Breast epithelium (tissue), 4 donors: ENCODE measurements at places on chromosomes 11 and 22. TPM values are rescaled to one million over a fixed set of nuclear protein-coding genes. Genes with fewer than 3 reads are reported as not detected.

DNA sequence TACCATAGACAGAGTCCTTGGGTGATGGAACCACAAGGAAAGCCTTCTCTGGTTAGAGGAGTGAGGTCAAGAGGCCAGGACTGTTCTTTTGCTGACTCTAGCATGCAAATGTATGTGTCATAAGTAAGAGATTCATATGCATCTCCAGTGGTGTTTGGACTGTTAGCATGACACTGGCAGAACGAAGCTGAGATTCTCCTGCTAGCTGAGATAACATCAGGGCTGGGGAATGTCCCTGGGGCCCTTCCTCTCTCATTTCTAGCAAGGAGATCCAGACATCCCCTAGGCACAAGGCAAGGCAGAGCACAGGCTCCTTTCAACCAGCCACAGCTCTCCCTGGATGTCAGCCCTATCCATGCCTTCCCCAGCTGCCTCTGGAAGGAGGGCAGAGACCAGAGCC is 711.3 kb downstream of the OPCML start:
- H3K27ac ChIP-seq, result no peak overlapping the region
- DNase-seq, result no peak
- no peaks in the 10 kb centered on the region for H3K36me3 ChIP-seq
- H3K4me3 ChIP-seq, result no peak overlapping the region
- H3K27me3 ChIP-seq, result no peaks in the 10 kb centered on the region

DNA sequence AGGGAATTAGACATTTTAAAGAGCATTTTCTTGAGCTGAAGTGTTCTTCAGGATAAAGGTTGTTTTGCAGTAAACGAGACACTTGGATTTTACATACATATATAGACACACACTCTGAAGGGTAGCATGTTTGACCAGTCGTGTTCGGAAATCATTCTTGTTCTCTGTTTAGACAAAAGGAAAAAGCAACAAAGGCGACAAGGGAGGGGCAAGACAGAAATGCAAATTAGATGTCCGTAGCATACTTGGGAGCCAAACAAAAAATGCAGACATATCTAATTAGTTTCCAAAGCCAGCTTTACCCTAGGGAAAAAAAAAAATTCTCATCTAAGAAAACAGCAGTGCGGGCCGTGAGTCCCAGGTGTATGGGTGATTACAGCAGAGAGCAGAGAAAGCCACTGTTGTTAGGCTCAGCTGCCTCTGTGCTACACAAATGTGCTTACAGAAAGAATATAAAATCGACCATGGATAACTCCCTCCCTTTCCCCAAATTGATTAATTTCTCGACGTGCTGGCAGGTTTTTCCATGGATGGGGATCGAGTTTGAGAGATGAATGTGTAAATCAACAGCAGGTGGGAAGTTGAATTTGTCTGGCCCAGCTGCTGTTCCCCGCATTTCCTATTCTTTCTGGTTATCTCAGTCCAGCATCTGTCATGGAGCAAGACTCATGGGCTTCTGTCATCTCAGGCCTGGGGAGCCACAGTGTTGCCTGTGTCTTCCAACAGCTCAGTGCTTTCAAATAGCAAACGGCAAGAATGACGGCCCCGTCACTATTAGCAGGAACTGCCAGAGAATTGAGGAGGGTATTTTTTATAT is 176.5 kb upstream of the TTC12 start:
- H3K27ac ChIP-seq, result no peak overlapping the region
- DNase-seq, result no peak
- H3K27me3 ChIP-seq, result no peaks in the 10 kb centered on the region
- no peak overlapping the region for H3K4me3 ChIP-seq

DNA sequence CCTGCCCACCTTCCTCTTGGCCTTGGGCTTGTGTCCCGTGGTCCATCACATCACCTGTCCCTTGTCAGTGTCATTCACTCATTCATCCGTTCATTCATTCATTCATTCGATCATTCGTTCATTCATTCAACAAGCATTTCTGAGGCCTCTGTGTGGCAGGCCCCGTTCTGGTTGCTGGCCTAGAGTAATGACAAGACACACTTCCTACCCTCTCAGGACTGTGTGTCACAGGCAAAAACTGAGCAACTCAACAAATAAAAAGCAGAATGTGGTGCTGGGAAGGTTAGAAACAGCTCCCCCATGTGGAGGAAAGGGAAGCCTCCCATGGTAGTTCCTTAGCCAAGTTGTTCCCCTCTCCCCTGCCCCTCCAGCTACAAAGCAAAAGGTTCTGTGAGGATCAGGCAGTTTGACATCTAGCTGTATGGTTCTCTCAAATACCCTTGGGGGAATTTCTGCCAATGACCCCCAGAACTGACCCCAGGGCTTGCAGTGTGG is 1.6 kb upstream of the OMP start:
- no peaks in the 10 kb centered on the region for H3K27me3 ChIP-seq
- H3K27ac ChIP-seq, result no peak overlapping the region
- no peaks in the 10 kb centered on the region for H3K4me1 ChIP-seq
- no peak overlapping the region for H3K4me3 ChIP-seq
- H3K36me3 ChIP-seq, result no peaks in the 10 kb centered on the region

- no peak overlapping the region for H3K27ac ChIP-seq
- H3K27me3 ChIP-seq, result no peaks in the 10 kb centered on the region
- DNase-seq, result no peak
- no peak overlapping the region for H3K4me3 ChIP-seq
- H3K36me3 ChIP-seq, result no peaks in the 10 kb centered on the region
Measured at GRCh38 chr11:133621611-133622010, 89.3 kb upstream of the OPCML start.

INS gene
- not detected for total RNA-seq

DNA sequence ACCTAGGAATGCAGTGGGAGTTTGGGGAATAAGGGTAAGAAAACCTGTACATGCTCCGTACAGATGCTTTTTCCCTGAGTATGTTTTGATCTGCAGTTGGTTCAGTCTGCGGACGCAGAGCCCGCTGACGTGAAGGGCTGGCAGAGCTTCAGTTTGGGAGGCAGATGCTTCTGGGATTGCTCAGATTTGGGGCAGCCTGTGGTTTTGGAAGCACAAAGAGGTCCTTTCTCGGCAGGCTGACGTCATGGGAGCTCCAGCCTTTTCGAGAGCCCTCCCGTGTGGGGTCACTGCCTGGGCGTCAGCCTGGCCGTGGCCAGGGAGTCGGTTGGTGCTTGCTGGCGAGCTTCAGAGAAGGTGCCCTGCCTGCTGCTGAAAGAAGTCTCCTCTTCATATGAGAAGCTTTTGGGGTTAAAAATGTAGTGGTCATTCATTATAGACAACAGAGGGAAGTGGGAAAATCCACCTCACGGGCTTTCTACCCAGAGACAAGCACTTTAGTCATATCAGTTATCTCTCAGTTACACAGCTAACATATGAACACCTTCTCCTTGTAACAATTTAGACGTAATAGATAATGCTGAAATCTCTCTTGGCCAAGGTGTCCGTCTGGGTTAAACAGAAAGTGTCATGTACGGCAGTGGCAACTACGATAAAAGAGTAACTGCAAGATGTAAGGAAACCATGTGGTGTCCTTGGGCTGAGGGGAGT is 26.8 kb downstream of the TPCN2 start:
- H3K27ac ChIP-seq, result peak overlapping the region; percentile 48
- DNase-seq, result peak; percentile 75
- H3K4me3 ChIP-seq, result no peak overlapping the region
- H3K27me3 ChIP-seq, result no peaks in the 10 kb centered on the region

LGR4 gene
- total RNA-seq, result 93.7 TPM

DNA sequence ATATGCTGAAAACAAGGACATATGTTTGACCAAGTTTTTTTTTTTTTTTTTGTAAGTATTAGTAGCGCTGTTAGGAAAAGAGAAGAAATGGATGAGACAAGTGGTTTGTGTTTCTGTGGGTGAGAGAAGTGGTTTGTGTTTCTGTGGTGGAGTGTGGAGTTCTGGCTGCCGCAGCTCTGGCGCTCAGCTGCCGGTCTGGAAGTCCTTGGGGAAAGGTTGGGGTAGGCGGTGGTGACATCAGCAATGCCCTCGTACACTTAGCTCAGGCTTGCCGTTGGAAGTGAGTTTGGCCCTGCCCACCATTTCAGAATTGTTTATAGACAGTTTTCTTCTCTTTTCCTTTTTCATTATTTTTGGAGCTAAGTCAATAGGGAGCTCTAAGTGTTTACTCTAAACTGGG is 116.6 kb downstream of the TBC1D22A start:
- no peaks in the 10 kb centered on the region for H3K4me1 ChIP-seq
- DNase-seq, result no peak
- H3K4me3 ChIP-seq, result no peak overlapping the region
- H3K27me3 ChIP-seq, result no peaks in the 10 kb centered on the region
- no peak overlapping the region for H3K27ac ChIP-seq
- H3K36me3 ChIP-seq, result no peaks in the 10 kb centered on the region

DNA sequence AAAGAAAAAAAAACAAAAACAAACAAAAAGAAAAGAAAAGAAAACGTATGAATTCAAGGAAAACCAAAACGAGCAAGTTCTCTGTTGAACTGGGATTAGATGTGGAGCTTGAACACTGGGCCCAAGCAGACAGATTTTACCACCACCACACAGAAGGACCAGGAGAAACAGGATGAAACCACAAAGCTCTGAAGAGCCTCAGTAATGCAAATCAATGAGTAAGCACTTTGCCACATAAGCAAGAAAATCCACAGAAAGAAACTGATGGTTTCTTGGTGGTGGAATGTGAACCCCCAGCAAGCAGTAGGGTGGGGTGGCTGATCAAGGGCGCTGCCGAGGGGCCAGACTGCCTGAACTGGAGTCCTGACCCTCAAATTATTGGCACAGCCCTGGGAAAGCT is 50.9 kb upstream of the NFRKB start:
- no peaks in the 10 kb centered on the region for H3K36me3 ChIP-seq
- no peak overlapping the region for H3K4me3 ChIP-seq
- H3K27ac ChIP-seq, result no peak overlapping the region
- no peak for DNase-seq
- no peaks in the 10 kb centered on the region for H3K27me3 ChIP-seq
- H3K4me1 ChIP-seq, result no peaks in the 10 kb centered on the region

SYT7 gene
- 10.8 TPM for total RNA-seq

DNA sequence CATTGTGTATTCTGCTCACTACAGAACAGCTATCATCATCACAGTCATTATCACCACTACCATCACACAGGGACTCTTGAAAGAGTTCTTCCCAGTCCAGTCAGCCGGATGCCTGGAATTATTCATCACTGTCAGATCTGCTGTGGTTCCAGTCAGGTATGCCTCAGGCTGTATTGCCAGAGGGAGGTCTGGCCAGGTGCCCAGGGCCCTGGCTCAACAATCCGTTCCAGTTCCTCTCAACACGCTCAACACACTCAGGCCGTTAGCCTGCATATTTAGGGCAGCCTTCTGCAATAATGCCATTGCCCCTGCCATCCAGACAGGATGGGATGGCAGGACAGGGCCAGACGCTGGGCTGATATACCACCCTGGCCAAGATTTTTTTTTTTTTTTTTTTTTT is 28.6 kb upstream of the RASL10A start:
- H3K27ac ChIP-seq, result no peak overlapping the region
- H3K4me3 ChIP-seq, result no peak overlapping the region

DNA sequence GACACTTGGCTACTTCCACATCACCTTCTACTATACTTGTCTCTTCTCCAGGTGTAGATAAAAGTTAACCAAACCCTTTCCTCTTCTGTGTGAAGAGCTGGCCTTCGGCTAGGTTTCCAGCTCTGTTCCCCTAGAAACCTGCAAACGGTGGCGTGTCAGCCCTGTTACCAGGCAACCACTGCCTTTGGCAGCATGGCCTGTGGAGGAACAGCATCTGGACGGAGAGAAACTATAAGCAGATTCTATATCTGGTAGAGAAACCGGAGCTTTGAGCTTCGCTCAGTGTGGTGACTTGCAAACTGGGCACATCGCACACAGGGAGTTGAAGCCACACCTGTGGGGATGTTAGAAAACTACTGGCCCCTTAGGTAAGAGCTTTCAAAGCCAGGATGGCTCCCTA is 35.9 kb downstream of the ARAP1 start:
- H3K36me3 ChIP-seq, result no peaks in the 10 kb centered on the region
- peaks cover 11% of the 10 kb centered on the region for H3K4me1 ChIP-seq
- no peak overlapping the region for H3K27ac ChIP-seq

GRCh38 chr22:30045901-30046715 is 34.2 kb upstream of the HORMAD2 start:
- no peaks in the 10 kb centered on the region for H3K27me3 ChIP-seq
- no peaks in the 10 kb centered on the region for H3K36me3 ChIP-seq
- no peaks in the 10 kb centered on the region for H3K4me1 ChIP-seq
- peak overlapping the region; percentile 19 for H3K27ac ChIP-seq
- H3K4me3 ChIP-seq, result no peak overlapping the region
